Tibial nerve (tissue), 4 donors: ENCODE measurements at places on chromosomes 4 and X.

GRCh38 chrX:10598540-10598939 lies 21.8 kb downstream of the MID1 start:
- DNase-seq, result no peak

- DNase-seq, result no peak
Observed at GRCh38 chr4:2991243-2991642, 27.9 kb downstream of the GRK4 start.

DNA sequence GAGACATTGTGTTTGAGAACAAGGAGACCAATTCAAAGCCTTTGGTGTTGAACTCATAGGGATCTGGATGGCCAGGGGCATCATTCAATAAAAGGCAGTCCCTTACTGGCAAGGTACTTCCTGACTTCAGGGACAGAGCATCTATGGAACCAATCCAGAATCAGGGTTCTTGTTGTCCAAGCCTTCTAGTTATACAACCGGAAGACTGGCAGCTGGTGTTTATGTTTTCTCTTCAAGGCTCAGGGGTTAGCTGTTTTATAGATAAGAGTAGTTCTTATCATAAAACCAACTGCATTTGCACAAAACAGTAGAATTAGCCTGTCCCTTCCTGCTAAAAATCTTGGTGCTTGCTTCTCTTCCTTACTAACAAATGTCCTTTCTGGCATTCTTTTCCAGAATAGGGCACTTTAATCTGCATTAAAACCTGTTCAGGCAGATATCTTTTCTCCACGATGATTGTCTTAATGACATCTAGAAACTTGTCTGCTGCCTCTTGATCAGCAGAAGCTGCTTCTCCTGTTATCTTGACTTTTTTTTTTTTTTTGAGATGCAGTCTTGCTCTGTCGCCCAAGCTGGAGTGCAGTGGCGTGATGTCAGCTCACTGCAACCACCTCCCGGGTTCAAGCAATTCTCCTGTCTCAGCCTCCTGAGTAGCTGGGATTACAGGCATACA lies 38.4 kb upstream of the ARHGEF6 start:
- no peak for DNase-seq

GRCh38 chrX:84611843-84612636 lies 109.8 kb upstream of the HDX start:
- no peak for DNase-seq

- DNase-seq, result no peak
Observed at GRCh38 chrX:38018766-38019425, 12.5 kb downstream of the SYTL5 start.

DNA sequence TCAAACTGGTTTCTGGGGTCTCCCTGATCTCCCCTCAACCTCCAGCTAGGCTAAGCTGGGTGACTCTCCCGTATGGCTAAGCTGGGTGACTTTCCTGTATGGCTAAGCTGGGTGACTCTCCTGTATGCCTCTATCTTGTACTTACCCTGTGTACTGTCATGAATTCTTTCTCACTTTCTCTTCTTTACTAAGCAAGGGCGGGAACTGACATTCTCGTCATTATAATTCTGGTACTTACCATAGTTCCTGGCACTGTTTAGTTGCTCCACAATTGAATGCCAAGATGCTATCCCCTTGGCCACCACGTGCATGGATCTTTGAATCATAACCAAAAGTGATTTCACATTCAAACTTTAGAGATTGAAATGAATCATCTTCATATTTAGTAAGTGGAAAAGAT lies 8.8 kb downstream of the INTU start:
- DNase-seq, result no peak
